ENCODE measurements at places on chromosomes 6 and 20.

DNA sequence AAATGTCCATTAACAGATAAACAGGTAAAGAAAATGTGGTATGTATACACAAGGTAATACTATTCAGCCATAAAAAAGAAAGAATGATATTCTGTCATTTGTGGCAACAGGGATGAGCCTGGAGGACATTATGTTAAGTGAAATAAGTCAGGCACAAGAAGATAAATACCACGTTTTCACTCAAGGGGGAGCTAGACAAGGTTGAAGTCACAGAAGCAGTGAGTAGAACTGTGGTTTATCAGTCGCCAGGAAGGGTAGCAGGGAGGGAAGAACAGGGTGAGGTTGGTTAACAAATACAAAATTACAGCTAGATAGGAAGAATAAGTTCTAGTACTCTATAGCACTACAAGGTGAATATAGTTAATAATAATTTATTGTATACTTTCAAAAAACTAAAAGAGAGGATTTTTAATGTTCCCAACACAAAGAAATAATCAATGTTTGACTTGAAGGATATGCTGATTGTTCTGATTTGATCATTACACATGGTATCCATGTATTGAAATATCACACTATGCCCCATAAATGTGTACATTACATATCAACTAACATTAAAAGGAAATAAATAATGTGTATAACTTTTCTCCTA, 21.1 kb downstream of the RTN4IP1 start:
- no peak for DNase-seq

DNA sequence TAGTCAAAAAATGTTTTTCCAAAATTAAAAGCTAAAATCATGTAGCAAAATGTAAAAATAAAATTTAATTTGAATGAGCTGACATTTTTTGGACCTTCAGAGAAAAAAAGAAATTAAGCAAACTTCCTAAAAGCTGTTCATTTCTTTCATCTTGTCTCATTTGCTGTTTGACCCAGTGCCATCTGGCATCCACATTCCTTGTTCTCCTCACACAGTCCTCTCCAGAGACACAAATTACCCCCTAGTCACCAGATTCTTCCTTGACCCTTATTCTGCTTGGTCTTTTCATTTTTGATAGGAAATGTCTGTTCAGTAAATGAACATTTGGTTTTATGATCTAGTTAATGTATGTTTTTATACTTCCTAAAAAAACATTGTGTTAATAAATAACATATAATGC, 55.2 kb downstream of the HDDC2 start:
- no peak for DNase-seq

GRCh38 chr6:125780540-125781313, 10.0 kb upstream of the NCOA7 start:
- DNase-seq, result peak; percentile 83

- no peak for DNase-seq
These were observed 34.8 kb downstream of the CEP57L1 start for GRCh38 chr6:109130065-109130464.

DNA sequence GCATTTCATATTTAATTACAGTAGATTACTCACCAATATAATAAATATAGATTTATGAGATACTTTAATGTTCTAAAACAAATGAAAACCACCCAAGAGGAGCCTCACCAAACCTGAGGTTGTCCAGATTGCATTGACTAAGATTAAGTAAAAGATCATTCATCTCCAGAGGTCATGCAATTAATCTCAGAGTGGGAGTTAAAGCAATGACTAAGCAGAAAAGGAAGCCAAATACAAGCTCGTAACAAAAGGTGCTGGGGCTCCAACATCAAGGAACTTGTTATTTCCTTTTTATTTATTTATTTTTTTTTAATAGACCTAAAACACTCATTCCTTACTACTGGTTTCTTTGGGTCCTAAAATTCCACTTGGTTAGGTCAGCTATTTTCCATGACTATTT, 57.7 kb downstream of the RSPO3 start:
- no peak for DNase-seq

DNA sequence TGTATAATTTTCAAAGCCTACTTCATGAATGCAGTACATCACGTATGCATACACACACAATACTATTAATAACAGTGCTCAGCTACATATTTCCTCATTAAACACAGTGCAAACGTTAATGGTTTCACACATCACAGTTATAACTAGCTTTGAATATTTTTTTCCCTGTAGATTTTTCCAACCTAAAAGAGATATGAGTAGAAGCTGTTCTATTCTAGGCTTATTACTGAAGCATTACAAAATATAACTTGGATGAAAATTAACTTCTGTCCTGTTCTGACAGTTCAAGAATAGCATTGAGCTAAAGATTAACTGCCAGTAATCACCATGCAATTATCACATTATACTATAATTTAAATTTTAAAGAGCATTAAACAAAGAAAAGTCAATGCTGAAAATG, 6.2 kb downstream of the LMBRD1 start:
- DNase-seq, result no peak

DNA sequence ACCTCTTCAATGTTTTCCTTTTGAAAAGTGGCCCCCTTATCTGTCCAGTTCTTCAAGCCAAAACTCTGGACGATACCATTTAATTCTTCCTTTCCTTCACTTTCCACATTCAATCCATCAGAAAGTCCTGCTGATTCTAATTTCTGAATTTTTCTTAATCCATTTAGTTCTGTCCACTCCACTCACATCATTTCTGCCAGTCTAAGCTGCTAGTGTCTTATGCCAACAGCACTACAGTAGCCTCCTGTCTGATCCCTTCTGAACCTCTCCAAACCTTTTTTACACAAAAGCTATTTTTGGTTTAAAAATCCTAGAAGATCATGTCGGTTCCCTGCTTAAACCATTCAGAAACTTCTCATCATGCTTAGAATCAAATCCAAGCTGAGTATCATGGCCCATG, 24.5 kb upstream of the SNAP25 start:
- no peak for DNase-seq

DNA sequence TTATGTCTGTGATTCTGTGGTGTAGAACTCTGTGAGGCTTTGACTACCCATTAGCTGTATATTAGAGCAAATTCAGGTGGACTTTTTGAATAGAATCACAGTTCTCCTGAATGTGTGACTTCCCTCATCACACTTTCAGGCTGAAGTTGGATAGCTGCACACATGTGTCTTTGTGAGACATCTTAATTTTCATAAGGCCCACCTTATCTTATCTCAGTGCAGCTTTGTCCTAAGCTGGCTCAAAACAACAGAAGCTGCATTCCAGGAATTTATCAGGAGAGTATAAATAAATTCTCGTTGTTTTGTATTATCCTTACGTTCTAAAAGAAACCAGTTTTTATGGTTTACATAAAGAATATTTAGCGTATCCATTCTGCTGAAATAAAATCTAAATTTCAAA, 26.2 kb upstream of the SLC35D3 start:
- no peak for DNase-seq

DNA sequence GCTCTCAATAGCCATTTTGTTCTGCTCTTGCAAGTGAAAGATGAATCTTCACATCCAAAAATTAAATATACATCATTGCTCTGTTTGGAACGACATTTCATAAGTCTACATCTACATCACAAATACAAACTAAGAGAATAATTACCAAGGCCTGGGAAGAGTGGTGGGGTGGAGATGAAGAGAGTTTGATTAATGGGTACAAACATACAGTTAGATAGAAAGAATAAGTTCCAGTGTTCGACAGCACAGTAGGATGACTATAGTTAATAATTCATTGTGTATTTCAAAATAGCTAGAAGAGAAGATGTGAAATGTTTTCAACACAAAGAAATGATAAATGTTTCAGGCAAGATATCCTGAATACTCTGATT, 38.0 kb upstream of the CAP2 start:
- no peak for DNase-seq

DNA sequence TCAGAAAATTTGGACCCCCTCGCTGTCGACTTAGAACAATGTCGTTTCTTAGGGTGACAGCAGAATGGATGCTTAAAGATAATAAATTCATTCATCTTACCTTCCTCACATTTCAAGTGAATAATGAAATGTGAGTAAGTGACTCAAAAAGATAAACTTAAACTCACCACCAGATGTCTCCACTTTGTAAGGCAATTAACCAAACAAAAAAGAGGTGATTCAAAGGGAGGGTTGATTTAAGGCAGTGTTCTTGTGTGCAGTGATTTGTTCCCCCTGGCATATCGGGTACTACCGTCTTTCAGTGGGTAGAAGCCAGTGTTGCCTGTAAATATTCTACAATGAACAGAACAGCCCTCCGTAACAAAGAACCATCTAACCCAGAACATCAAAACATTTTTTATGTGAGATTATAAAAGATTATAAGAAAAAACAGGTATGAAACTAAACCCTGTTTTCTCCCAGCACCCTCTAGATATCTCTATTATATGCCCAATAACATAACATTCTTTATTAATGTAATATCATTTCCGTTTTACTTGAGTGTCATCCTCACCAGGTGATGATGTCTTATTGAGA, 589.7 kb downstream of the CBLN4 start:
- no peak for DNase-seq

GRCh38 chr6:24332317-24332716, 25.5 kb downstream of the DCDC2 start:
- no peak for DNase-seq

- DNase-seq, result no peak
These were observed 461.9 kb downstream of the UTRN start for GRCh38 chr6:144746902-144747469.

DNA sequence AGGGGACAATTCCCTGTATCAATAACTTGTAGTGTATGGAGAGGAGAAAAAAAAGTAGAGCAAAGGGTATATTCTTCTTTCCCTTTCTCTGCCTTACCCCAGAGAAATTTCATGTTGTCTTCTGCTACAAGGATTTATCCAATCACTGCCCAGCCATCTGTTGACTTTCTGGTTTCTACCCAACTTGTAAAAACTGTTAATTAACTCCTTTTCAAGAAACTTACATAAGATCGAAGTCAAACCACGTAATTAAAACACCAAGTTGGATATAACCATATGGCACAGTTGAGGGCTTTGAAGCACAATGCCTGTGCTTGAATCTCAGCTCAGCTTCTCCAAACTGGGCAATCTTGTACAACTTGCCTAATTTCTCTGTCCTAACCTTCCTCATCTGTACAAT, 99.5 kb downstream of the MAN1A1 start:
- DNase-seq, result no peak

DNA sequence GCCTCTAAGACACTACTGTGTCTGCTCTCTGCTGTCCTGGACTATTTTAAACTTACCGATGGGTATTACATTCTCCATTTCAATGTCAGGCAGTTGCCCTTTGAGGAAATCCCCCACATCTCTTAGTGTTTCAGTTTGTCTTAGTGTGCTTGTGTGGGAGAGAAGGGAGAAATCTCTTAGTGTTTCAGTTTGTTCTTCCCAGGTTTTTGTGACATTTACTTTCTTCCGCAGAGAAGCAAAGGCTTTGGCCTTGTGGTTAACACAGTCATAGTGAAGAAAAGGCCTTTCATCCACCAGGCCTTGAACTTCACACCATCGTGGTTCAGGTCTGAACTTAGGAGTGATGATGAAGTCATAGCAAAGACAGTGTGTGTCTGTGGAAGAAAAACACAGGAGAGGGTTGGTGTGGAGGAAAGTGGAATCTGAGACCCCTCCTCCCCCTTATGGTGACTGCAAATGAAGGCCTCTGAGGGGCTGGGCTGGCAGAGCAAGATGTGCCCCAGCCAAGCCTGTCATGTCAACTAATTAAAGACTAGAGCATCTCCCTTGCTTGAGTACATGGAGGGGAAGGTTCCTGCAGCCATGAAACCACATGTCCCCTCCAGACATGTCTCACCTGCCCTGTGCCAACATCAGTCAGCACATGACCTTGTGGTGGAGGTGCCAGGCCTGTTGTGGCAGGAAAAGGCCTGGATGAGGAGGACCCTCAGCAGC, 23.9 kb downstream of the RAET1L start:
- DNase-seq, result no peak

- DNase-seq, result no peak
These were observed 154.0 kb downstream of the TSHZ2 start for GRCh38 chr20:53126185-53126584.

DNA sequence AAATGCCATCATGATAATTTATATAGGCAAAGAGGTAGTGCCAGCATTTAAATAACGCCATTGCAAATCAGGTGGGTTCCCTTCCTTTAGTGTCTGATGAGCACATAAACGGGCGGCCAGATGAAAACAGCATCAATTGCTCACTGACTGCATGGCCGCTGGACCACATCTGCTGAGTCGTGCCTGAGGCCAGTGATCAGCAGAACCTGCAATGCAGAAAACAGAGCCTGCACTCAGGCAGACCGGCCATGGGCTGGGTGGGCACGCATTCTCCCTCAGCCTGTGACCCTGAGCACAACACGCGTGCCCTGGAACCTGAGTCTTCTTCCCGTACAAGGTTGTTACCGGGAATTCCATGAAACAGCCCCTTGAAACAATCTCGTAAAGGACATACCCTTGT, 144.0 kb upstream of the THBS2 start:
- no peak for DNase-seq

DNA sequence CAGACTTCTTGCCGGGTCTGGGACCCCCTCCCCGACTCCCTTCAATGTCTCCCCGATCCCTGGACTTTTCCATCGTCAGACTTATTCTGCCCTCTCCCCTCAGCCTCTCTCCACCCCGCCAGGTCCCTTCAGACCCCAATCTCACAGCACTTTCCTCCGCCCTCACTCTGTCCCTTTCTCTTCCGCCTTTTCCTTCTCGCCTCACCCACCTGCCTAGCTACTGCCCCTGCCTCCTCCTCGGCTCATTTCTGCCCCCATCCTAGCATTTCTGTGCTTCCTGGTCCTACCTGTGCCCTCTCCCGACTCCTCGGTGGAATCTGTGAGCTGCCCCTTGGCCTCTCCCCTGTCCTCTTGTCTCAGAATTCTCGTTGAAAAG, 616 bp downstream of the CHMP4B start:
- no peak for DNase-seq

GRCh38 chr20:57902473-57902872, 192.7 kb upstream of the PMEPA1 start:
- DNase-seq, result no peak

GRCh38 chr6:125904871-125905270, 51.7 kb upstream of the HINT3 start:
- DNase-seq, result no peak

- no peak for DNase-seq
These were observed 54.4 kb upstream of the SIRPG start for GRCh38 chr20:1711826-1712601.

- no peak for DNase-seq
These were observed 454.9 kb upstream of the JARID2 start for GRCh38 chr6:14790976-14791375.

DNA sequence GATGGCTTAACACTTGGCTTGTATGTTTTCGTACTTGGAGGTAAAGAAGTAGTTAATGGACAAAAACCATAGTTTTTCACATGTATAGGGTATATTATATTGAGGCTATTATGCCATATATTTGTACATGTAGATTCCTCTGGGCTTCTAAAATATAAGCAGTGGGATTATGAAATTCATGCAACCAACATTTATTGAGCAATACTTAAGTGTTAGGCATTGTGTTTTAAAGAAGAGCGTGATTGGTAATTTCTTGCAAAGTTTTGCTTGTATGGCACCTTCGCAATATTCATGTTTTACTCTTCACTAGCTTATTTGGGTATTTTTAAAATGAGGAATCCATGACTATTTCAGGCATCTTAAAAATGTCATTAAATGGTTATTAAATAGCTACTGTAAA, 2.5 kb downstream of the TULP4 start:
- no peak for DNase-seq

GRCh38 chr6:44217332-44218143, 812 bp downstream of the MYMX start:
- no peak for DNase-seq

- no peak for DNase-seq
These were observed 38.5 kb downstream of the TSPYL4 start for GRCh38 chr6:116215414-116215813.

GRCh38 chr6:11804135-11804534, 25.5 kb upstream of the ADTRP start:
- no peak for DNase-seq

GRCh38 chr6:39188098-39188450, 41.2 kb downstream of the KCNK5 start:
- no peak for DNase-seq
